ENCODE measurements at places on chromosomes 3 and 15.
A peak's percentile ranks its signal among the peaks of the same experiment; 100 is the strongest.

DNA sequence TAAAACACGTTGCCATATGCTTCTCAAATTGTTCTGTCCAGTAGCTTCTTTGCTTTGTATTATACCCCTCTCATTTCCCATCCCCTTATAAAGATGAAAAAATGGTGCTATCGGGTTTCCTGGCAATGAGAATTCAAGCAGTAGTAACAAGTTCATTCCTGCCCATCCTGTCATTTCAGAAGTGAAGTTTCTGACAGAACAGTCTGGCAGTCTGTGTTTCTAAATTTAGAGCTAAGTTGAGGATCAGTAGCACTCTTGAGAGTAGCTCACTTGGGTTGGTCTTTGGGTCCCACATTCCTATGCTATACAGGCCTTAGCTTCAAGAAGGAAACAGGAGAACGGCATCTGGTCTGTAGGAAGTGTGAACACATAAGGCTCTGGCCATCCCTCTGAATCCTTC is 134.6 kb downstream of the GHSR start:
- no peak for DNase-seq

GRCh38 chr15:39287322-39288195 is 293.3 kb upstream of the THBS1 start:
- no peak for DNase-seq

- DNase-seq: no peak
Measured at GRCh38 chr3:170346481-170347392, 10.8 kb upstream of the SKIL start.

DNA sequence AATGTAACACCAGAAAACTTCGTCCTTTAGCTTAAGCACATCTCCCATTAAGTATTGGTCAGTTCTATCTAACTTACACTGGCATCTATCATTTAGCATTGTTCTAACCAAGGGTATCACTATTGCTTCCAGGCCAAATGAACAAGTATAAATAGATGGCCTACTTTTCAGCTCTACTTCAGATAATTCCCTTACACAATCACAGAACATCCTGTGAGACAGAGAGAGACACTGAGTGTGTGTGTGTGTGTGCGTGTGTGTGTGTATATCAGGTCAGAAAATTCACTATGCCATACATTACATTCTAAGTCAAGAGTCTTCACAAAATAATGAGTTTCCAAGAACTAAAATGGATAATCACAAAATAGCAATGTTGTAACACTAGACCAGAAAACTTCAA is 39.1 kb downstream of the SCAPER start:
- DNase-seq: no peak

DNA sequence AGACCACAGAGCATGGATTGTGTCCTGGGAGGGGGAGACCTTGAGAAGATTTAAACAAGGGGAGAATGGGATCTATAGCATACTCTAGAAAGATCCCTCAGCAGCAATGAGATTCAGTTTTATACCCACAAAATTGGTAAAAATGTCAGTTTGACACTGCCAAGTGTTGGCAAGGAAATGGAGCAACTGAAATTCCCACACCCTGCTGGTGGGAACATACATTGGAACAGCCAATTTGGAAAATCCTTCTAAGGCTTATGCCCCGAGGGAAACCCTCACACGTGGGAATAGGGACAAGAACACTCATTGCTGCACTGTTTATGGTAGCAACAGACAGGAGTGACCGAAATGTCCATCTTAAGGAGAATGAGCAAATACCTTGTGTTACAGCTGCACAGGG is 5.0 kb upstream of the DNAJB8 start:
- DNase-seq: no peak

GRCh38 chr3:54071601-54072000 is 50.8 kb upstream of the CACNA2D3 start:
- DNase-seq: no peak

- no peak for DNase-seq
Measured at GRCh38 chr3:21484057-21484827, 266.8 kb downstream of the ZNF385D start.

GRCh38 chr3:177553012-177553411 is 355.7 kb upstream of the TBL1XR1 start:
- DNase-seq: no peak

GRCh38 chr15:82613747-82614146 is 33.4 kb downstream of the CPEB1 start:
- DNase-seq: no peak

GRCh38 chr3:56682462-56683121 is 473 bp downstream of the TASOR start:
- peak; percentile 78 for DNase-seq

- peak; percentile 60 for DNase-seq
Measured at GRCh38 chr15:43187544-43188155, 2.4 kb downstream of the CCNDBP1 start.

DNA sequence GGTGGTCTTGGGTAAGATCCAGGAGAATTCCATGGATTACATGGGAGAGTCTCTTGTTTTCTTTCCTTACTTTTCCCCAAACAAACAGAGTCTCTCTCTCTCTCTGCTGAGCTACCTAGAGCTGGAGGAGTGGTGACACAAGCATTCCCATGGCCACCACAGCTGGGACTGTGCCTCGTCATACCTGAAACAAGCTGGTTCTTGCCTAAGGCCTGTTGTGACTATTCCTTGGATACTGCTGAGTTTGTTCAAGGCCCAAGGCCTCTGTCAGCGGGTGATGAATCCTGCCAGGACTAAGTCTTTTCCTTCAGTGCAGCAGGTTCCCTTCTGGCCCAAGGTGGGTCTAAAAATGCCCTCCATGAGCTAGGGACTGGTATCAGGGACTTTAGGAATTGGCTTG is 378.1 kb upstream of the ZNF385D start:
- no peak for DNase-seq

DNA sequence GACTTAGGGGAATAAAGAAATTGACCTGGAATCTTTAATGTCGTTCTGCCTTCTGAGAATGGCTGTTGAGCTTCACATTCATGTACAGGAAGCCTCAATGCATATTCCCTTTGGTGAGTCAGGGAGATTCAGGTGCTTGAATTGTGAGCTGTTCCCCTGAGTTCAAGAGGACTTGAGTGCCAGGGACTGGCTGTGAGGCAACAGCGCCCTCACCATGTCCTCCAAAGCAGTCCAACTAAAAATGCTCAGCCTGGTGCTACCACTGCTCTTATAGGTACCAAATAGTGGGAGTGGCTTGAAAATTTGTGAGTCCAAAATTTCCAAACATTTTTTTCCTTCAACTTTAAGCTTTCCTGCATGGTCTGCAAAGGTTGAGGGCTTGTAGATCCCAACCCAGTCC is 54.1 kb downstream of the LEO1 start:
- no peak for DNase-seq

DNA sequence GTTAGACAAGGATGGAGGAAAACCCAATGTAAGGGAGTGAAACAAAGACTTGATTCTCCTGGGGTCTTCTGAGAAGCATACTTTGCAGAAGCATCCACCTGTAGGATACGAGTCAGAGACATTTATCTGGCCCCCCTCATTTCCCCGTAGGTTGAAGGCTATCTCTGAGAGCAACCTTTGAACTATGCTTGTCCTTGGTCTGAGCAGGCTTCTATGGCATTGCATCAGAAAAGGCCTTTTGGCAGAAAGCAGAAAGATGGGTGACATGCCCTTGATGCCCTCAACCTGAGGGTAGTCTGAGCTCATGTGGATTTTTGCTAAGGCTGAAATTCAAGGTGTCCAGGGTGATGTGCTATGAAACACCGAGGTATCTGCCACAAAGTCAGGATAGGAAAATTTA is 131.6 kb upstream of the SGO1 start:
- no peak for DNase-seq

- no peak for DNase-seq
Measured at GRCh38 chr3:52136513-52136912, 17.7 kb downstream of the POC1A start.

DNA sequence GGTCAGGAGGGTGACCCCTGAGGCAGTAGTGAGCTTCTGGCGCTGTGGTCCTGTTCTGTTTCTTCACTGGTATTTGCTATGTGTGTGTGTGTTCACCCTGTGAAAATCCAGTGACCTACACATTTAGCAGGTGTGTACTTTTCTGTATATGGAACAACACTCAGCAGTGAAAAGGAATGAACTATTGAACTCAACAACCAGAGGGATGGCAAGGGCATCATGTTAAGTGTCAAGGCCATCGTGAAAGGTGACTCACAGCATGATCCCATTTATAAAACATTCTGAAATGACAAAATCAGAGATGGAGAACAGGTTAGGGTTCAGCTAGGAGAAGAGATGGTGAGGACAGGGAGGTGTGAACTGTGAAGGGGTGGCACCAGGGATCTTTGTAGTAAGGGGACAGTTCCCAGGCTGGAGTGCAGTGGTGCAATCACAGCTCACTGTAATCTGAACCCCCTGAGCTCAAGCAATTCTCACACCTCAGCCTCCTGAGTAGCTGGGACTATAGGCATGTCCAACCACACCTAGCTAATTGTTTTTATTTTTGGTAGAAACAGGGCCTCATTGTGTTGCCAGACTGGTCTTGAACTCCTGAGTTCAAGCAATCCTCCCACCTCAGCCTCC is 10.0 kb upstream of the RAB43 start:
- DNase-seq: no peak

- no peak for DNase-seq
Measured at GRCh38 chr3:20870106-20870899, 684.3 kb upstream of the SGO1 start.

GRCh38 chr3:149449799-149450198 is 24.7 kb upstream of the TM4SF4 start:
- DNase-seq: no peak

- no peak for DNase-seq
Measured at GRCh38 chr15:67100801-67101581, 35.6 kb downstream of the SMAD3 start.

- no peak for DNase-seq
Measured at GRCh38 chr15:80906159-80906766, 83.4 kb downstream of the MESD start.

GRCh38 chr3:170584585-170585007 is 1.3 kb downstream of the SLC7A14 start:
- DNase-seq: peak; percentile 5

GRCh38 chr3:14234251-14235002 is 55.8 kb downstream of the LSM3 start:
- DNase-seq: no peak

GRCh38 chr15:67091071-67091979 is 25.9 kb downstream of the SMAD3 start:
- peak; percentile 84 for DNase-seq

- DNase-seq: no peak
Measured at GRCh38 chr3:71949442-71949841, 164.5 kb upstream of the PROK2 start.

DNA sequence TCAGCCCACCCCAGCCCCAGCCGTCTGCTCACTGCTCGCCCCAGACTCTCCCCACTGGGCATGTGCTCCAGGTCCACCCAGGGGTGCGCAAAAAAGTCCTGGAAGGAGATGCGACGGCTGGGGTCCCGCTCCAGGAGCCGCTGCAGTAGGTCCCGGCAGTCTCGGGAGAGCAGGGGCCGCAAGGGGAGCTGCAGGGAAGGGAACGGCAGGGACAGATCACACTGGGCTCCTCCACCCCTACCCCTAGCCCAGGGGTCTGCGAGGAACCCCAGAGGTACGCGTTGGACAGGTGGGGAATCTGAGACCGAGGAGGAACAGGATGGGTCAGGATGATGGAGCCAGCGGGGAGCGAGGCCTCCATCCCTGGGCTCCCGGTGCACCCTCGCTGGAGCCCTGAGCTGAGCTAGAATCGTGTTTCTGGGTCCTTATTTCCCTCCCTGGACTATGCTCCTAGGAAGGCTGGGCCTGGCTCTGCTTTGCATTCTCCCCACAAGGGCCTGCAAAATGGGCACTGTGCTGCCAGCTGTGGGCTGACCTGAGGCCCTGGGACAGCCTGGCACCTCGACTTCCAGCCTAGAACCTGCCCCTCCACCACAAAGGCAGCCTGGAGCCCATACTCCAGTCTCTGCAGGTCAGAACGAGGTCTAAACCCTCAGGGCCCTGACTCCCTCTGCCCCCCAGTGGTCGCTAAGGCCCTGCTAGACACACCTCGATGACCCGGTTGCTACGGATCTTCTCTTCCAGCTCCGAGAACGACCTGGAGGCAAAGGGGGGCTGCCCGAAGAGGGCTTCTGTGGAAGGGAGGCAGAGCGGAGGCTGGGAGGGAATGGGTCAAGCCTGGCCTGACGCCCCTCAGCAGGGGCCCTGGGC is 3.2 kb downstream of the ULK3 start:
- no peak for DNase-seq

- no peak for DNase-seq
Measured at GRCh38 chr15:41417418-41418195, 712 bp downstream of the RTF1 start.

DNA sequence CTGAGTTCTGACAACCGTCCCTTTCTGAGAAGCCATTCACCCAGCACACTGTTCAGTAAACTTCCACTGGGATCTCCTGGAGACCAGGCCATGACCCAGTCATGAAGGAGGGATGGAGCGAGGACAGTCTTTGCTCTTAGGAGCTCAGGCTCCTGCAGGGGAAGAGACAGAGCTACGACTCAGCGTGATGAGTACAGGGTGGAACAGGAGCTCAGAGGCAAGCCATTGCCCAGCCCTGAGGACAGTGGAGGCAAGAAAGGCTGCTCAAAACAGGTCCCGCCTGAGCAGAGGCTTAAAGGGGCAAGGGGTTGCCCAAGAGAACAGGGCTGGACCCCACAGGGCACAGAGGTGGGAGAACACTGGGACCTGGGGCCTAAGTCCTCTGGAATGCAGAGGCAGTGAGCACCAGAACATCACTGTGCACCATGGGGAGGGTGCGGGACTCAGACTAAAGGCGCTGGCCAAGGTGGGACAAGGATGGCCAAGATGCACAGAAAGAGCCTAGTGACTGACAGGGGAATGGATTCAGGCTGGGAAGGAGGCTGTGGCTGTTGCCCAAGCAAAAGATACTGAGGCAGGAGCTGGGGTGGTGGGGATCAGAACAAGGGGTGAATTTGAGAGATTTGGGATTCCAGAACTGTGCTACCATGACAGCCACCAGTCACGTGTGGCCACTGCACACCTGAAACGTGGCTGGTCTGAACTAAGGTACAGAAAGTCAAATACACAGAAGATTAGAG is 25.8 kb downstream of the TMEM43 start:
- DNase-seq: no peak

GRCh38 chr3:16932877-16933276 is 48.1 kb downstream of the PLCL2 start:
- DNase-seq: no peak

DNA sequence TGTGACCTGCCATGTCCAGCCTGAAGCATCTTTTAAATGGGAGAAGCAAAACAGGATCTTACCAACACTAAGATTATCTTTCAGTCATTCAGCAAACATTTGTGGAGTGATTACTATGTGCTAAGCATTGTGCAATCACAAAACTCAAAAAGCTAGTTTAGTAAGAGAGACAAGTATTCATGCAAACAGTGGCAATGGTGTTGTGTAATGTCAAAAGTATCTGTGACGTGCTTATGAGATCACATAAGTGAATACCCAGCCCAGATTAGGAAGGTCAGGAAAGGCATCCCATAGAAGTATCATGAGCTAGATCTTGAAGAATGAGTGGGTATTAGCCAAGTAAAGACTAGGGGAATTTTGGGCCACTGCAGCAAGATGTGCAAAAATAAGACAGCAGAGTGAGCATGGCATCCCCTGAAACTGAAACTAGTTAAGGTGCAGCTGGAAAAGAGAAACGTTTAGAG is 32.1 kb downstream of the SEC62 start:
- DNase-seq: no peak

Measured in CD4-positive, alpha-beta T cell treated with Interleukin-2 at 100 ng/mL for 4 hours (primary cell).